H1 (cell line): ENCODE measurements at places on chromosomes 11 and 22. TPM values are rescaled to one million over a fixed set of nuclear protein-coding genes. Genes with fewer than 3 reads are reported as not detected.

GRCh38 chr11:122334546-122335339, 218.7 kb upstream of the BLID start:
- DNase-seq, result no peak

- no peak for DNase-seq
These were observed 60.5 kb downstream of the LIF start for GRCh38 chr22:30186041-30186440.

DNA sequence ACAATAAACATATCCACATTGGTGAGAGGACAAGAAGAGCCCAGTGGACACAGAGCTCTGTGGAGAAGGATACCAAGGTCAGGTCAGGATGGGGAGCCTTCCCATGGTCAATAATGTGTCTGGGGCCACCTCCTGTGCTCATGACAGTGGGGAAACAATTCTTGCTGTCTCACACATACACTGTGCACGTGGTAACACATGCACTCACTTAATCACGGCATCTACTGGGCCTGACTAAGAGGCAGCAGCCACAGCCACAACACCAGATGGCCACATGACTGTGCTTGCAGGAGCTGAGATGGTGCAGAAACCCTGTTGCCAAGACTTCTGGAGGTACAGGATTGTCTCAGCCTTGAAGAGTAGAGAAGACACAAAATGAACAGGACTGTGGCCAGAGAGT, 28.6 kb downstream of the C22orf42 start:
- DNase-seq, result no peak

DNA sequence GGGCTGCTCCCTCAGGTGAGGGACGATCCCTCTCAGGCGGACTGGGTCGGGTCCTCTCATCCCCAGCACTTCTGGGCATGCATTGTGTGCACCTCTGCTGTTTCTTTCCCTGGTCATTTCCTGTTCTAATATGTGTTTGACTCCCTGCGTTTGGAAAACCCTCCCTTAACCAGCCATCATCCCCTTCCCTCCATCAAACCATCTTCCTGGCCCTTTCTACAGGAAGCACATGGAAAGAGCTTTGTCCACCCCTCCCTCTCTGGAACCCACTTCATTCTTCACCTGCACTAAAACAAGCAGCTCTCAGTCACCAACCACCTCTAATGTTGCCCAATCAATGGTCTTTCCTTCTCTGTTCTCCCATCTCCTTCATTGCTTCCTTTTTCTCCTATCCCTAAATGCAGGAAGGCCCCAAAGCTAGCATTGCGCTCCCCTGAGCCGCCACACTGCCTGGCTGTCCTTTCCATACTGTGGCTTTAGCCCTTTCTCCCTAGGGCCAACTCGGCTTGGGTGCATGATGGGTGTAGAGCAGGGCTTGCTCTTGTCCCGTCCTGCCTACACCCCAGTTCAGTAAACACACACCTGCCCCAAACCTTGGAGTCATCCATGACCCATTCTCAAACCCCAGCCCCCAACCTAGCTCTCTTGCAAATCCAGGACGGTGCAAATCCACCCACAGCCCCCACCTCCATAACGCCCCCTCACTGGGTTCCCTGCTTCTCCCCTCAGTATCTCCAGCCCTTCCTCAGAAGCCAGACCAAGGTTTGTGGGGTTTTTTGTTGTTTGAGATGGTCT, 5.4 kb upstream of the GAS2L1 start:
- peak; percentile 52 for DNase-seq

- no peak for DNase-seq
These were observed 147.7 kb upstream of the TIMP3 start for GRCh38 chr22:32653823-32654222.

Gene INPP5J
- total RNA-seq, result 6.0 and 6.4 TPM in 2 replicates

Gene BAIAP2L2
- 5.4 and 7.2 TPM in 2 replicates for total RNA-seq
